ENCODE measurements at places on chromosomes 7 and 10.
A peak's percentile ranks its signal among the peaks of the same experiment; 100 is the strongest.

GRCh38 chr7:33667196-33667595 lies 238.1 kb upstream of the BMPER start:
- no peak overlapping the region for H3K27ac ChIP-seq
- H3K36me3 ChIP-seq = no peaks in the 10 kb centered on the region
- H3K4me1 ChIP-seq = peaks cover 24% of the 10 kb centered on the region
- peak; percentile 34 for DNase-seq
- no peak overlapping the region for H3K4me3 ChIP-seq

DNA sequence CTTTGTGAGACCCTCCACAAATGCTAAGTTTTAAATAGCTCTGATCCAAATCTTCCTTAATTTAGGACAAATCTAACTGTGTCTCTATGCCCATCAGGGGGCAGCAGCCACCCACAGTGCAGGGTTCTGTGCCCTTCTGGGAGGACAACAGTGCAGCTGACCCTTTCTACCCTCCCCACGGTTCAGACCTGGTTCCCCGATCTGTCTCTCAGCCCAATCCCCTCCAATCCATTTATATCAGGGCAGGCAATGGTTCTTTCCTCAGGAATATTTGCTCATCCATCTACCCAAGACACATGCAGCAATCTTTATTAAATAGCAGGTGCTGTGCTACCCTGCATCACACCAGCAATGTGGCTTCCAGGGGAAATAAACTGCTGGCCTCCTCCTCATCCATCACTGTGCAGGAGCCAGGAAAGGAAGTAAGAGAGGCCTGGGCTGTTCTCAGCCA lies 4.0 kb upstream of the RBM28 start:
- H3K4me3 ChIP-seq = no peak overlapping the region
- peak; percentile 73 for DNase-seq
- no peaks in the 10 kb centered on the region for H3K4me1 ChIP-seq
- H3K27ac ChIP-seq = no peak overlapping the region
- no peaks in the 10 kb centered on the region for H3K36me3 ChIP-seq

- no peak for DNase-seq
- no peaks in the 10 kb centered on the region for H3K4me1 ChIP-seq
- H3K27me3 ChIP-seq = no peaks in the 10 kb centered on the region
- no peaks in the 10 kb centered on the region for H3K36me3 ChIP-seq
- H3K27ac ChIP-seq = no peak overlapping the region
- H3K4me3 ChIP-seq = no peak overlapping the region
Observed at GRCh38 chr7:132051311-132051710, 494.9 kb upstream of the PODXL start.

DNA sequence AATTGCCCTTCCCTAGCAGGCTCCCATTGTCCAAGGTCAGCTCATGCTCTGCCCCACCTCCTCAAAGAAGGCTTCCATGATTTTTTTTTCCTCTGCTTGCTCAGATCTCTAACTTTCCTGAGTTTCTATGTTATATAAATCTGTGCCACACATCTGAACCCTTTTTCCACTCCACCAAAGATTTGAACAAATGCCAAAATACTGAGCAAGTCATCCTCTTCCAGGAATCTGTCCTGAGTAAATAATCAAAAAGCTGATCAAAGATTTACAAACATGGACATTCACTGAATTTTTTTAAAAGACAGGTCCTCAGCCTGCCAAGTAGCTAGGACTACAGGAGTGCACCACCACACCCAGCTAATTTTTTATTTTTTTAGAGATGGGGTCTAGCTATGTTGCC lies 102.8 kb upstream of the ARID5B start:
- no peak overlapping the region for H3K4me3 ChIP-seq
- no peak overlapping the region for H3K27ac ChIP-seq
- no peaks in the 10 kb centered on the region for H3K27me3 ChIP-seq
- peak; percentile 56 for DNase-seq
- H3K36me3 ChIP-seq = no peaks in the 10 kb centered on the region

DNA sequence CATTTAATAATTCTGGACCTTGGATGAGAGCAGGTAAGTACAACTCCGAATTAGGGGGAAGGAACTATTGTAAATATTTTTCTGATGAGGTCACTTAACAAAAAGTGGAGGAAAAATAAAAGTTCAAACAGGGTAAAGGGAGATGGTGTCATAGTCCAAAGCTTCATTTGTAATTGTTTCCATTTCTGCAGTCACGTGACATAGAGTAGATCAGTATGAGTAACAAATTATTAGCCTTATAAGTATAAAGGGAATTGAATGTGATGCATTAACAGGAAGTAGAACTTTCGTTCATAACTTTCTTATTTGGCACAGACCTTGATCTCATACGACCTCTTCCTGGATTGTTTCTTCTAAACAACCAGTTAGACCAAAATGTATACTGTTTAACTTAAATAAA lies 347.2 kb upstream of the TPK1 start:
- no peaks in the 10 kb centered on the region for H3K36me3 ChIP-seq
- H3K4me3 ChIP-seq = no peak overlapping the region
- DNase-seq = peak; percentile 7
- peaks cover 14% of the 10 kb centered on the region for H3K27me3 ChIP-seq
- H3K4me1 ChIP-seq = no peaks in the 10 kb centered on the region

DNA sequence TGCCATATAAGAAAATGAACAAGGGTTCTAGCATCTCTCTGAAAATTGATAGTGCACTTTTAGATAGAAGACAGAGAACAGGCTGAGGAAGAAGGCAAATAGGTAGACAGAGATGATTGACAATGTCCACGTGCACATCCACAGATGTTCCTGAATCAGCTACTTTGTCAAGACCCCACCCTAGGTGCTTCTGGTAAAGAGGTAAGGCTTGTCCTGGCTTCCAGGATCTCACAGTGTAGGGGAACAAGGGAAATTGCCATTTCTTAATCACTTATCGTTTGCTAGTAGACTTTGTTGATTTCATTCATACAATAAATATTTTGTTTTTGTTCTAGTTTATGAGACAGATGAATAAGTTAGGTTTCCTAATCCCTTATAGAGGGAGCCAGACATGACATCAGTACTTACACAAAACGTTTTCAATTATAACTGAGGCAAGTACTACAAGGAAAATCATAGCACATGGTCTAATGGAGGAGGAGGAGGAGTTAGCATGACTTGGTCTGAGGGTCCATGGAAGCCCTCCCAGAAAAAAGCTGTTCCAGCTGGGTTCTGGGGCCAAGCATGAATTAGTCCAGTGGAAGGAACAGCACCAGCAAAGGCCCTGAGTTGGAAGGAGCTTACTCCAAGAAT lies 115.9 kb upstream of the ARID5B start:
- H3K27me3 ChIP-seq = no peaks in the 10 kb centered on the region
- H3K36me3 ChIP-seq = no peaks in the 10 kb centered on the region
- peaks cover 32% of the 10 kb centered on the region for H3K4me1 ChIP-seq
- peak overlapping the region; percentile 53 for H3K27ac ChIP-seq
- DNase-seq = no peak

- no peak overlapping the region for H3K27ac ChIP-seq
- no peaks in the 10 kb centered on the region for H3K36me3 ChIP-seq
- H3K4me1 ChIP-seq = peaks cover 9% of the 10 kb centered on the region
- DNase-seq = no peak
Observed at GRCh38 chr10:112802411-112803022, 147.5 kb upstream of the TCF7L2 start.

DNA sequence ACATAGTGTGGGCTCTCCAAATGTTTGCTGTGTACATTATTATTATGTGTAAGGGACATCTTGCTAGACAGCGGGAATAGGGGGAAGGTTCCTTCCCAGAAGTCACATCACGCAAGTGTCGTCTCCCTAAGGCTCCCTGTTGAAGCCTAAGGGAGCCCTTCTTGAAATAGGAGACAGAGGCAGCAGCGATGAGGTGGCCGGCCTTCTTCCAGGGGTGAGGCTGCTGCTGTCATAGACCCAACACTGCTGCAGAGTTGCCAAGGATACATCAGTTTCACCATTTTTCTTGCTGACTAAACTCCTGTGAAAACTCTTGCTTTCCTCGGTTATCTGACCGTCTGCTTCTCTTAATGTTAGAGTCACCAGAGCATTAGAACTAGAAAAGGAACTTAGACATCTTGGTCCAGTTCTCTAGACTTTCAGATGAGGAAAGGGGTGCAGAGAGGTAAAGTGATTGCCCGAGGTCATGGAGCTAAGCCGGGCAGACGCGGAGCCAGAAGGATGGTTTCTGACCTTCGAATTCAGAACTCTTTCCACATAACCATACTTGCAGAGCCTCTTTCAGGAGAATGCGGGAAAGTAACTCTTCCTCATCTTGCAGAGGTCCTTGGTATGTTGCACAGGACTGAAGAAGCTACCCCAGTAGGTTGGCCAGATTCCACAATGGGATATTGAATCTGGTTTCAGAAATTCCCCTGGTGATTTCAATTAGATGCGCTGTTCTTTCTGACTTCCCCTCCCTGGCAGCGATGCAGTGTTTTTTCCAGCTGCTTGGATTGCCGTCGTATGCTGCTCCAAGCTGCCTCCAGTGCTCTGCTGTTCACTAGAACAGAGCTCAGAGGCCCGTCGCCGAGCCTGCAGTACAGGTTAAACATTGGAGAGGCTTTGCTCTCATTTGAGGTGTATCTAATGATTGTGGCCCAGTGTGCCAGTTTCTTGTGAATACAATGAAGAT lies 217.1 kb downstream of the CAMK1D start:
- no peak overlapping the region for H3K27ac ChIP-seq
- DNase-seq = no peak
- H3K4me3 ChIP-seq = no peak overlapping the region
- H3K4me1 ChIP-seq = peaks cover 11% of the 10 kb centered on the region

GRCh38 chr7:18889436-18889835 lies 228.0 kb downstream of the TWIST1 start:
- peak overlapping the region; percentile 57 for H3K27ac ChIP-seq
- no peaks in the 10 kb centered on the region for H3K27me3 ChIP-seq
- no peaks in the 10 kb centered on the region for H3K36me3 ChIP-seq
- H3K4me1 ChIP-seq = peaks cover 41% of the 10 kb centered on the region
- H3K4me3 ChIP-seq = no peak overlapping the region

- H3K4me3 ChIP-seq = no peak overlapping the region
- H3K27me3 ChIP-seq = no peaks in the 10 kb centered on the region
- H3K4me1 ChIP-seq = peaks cover 13% of the 10 kb centered on the region
Observed at GRCh38 chr7:134469622-134470021, 10.7 kb upstream of the AKR1B1 start.

GRCh38 chr7:130930681-130931080 lies 196.7 kb upstream of the KLF14 start:
- peaks cover 15% of the 10 kb centered on the region for H3K4me1 ChIP-seq
- peak overlapping the region; percentile 5 for H3K27ac ChIP-seq

DNA sequence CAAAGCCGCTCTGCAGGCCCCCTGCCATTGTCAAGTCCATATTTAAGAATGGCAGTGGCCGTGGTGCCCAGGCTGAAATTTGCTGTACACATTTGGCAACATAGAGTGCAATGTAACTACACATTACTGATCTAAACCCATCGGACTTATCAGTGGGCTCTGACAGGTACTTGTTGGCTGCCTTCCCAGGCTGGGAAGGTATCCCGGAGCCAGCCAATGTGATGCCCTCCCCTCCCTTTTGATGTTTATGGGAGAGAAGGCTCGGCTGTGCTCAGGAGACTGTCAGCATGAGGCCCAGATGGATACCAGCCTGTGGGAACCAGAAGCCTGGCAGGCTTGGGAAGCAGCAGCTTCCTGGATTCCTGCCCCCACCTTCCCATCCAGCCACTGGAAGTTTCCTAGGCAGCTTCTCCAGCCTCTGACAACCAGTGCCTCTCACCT lies 146.1 kb upstream of the TCF7L2 start:
- H3K4me3 ChIP-seq = no peak overlapping the region
- peak overlapping the region; percentile 8 for H3K27ac ChIP-seq
- DNase-seq = peak; percentile 12
- H3K36me3 ChIP-seq = no peaks in the 10 kb centered on the region
- H3K27me3 ChIP-seq = no peaks in the 10 kb centered on the region
